NCI-H2171 (cell line): ENCODE measurements at places on chromosomes 5 and 9.

GRCh38 chr5:59449905-59450644, 443.5 kb downstream of the PDE4D start:
- no peak for DNase-seq

DNA sequence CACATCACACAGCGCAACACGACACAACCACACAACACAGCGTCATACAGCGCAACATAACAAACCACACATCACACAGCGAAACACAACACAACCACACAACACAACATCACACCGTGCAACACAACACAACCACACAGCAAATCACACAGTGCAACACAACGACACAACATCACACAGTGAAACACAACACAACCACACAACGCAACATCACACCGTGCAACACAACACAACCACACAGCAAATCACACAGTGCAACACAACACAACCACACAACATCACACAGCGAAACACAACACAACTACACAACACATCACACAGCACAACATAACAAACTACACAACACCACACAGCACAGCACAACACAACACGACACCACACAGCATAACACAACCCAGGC, 40.4 kb upstream of the PTCH1 start:
- no peak for DNase-seq

DNA sequence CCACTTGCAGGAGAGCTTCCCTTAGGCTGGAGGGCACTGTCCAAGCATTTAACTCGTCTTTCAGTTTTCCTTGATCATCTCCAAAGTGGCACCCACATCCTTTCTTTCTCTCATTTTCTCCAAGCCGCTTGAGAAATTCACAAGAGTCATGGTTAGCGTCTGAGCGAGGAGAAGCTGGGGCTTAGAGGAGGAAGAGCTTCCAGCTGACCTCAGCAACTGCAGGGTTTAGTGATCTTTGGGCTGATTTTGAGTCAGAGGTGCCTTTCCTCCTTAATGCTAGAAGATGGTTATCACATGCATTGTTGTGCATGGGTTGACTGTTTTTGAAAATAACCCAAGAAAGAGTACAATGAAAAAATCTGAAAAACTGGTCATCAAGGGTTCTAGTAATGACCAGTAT, 134.7 kb downstream of the GADD45G start:
- no peak for DNase-seq

DNA sequence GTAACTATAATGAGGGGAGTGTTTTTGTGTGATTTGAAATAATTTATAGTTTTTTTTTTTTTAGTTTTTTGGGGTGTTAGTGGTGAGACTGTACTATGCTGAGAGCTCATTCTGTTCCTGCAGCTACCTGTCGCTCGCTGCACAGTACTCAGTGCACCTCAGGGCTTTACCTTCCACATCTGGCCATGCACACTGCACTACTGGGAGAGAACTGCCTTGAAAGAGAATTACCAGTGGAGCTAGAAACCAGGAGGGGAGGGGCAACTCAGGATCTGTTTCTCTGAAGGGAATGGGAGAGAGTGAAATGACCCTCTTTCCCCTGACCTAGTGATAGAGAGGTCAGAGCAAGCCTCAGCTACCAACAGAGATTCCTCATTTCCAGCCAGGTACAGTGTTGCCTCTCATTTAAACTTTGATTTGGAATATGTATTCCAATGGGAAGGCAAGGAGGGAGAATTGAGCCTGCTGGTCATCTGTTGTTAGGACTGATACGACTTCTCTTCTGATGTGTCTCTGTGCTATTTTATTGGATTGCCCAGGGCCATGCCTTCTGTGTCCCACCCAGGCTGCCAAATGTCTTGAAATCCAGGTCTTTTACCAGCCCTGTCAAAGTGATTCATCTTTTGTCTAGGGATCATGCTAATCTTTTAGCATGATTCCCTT, 8.9 kb downstream of the ATG10 start:
- no peak for DNase-seq

DNA sequence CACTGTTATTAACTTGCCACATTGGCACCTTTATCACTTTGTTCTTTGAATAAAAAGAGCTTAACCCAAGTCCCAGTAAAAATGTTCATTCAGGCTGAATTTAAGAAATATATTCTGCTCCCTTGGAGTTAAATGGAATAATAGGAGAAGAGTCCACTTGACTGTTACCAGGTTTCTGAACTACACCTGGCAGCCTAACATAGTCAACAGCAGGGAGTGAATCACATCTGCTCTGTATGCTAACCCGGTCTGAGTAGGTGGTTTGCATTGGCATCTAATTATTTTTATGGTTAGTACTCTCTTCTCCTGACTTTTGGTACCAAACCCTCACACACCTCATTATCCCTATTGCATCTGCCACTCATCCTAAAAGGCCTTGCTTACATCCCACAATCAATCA, 86.7 kb downstream of the STK32A start:
- DNase-seq = no peak
